ENCODE measurements at places on chromosomes 5 and 9.

DNA sequence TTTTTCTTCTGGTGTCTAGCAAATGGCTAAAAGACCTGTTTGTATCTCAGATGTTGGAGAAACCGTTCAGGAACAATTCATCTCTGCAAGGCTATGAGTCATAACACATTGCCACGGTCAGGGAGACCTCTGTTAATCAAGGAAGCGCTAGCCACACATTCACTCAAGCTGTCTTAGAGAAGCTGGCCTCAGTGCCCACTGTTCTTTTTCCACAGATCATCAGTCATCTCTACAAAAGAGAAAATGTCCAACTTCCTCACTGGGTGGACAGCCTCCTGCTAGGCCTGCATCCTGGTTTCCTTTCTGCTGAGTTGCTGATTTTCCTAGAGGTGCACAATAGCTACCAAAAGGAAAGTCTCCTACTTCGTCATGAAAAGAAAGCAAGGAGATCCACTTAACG is 360.5 kb downstream of the BNC2 start:
- DNase-seq, result peak; percentile 79

GRCh38 chr5:119330367-119331183 is 25.2 kb upstream of the TNFAIP8 start:
- no peak for DNase-seq

GRCh38 chr5:61910771-61911170 is 395.2 kb upstream of the KIF2A start:
- DNase-seq, result no peak

GRCh38 chr5:13609504-13609903 is 335.0 kb downstream of the DNAH5 start:
- DNase-seq, result no peak

GRCh38 chr5:102975457-102976182 is 144.3 kb downstream of the GIN1 start:
- DNase-seq, result peak; percentile 50

GRCh38 chr9:36517131-36517530 is 55.6 kb upstream of the MELK start:
- no peak for DNase-seq

DNA sequence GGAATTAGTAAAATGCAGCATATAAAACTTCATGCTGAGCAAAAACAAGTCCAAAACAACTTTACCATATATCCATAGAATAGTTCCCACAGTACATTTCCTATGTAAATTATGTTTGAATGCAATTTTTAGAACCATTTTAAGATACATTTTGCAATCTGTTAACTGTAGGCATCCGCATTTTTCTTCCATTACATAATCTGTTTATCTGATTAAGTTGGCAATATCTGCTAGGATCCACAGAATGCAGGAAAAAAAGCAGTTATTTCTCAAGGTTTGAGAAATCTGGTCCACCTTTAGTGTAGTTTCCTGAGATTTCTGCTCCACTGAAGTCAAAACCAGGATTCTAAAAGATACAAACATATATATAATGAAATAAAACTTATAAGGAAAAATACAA is 6.2 kb downstream of the NUDCD2 start:
- no peak for DNase-seq

DNA sequence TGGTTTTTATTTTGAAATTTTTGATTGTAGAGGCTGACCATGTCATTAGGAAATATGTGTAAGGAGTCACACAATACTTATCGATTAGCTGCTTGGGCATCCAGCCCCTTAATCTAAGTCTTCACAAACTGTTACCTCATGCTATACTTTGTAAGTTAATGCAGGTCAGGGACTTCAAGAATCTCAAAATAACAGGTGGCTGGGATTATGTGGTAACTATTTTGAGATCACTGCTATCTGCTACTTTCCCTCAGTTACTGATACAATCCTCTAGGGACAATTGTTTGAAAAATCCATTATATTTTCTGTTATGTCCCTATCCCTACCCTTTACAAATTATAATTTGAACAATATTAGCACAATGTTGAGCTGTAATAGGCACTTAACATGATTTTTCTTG is 21.7 kb downstream of the FTMT start:
- no peak for DNase-seq

GRCh38 chr5:135833961-135834638 is 363 bp upstream of the SLC25A48 start:
- DNase-seq, result no peak

GRCh38 chr5:172973931-172974330 is 9.6 kb upstream of the ATP6V0E1 start:
- peak; percentile 30 for DNase-seq

GRCh38 chr9:10026443-10026984 is 586.3 kb downstream of the PTPRD start:
- DNase-seq, result no peak

DNA sequence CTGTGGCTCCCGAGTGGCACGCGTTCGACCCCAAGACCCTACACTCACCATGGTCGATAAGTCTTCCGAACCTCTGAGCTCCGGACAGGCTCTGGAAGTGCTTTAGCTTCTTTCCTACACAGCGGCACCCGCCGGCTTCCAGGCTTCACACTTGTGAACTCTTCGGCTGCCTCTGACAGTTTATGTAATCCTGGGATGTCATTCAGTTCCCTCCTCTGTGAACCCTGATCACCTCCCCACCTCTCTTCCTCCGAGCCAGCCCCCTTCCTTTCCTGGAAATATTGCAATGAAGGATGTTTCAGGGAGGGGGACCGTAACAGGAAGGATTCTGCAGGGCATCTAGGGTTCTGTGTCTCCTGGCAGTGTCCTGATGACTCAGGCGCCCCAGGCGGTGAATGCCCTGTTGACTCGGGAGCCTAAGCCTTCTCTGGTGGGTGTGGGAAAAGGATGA is at the start of gene CD14:
CD14 (minus strand) TSS at position 155 of the 451 bp plus-strand sequence; CDS start at position 51, 104 bp downstream.
- no peak for DNase-seq

- DNase-seq, result no peak
These were observed 23.7 kb upstream of the MROH2B start for GRCh38 chr5:41094871-41095270.

DNA sequence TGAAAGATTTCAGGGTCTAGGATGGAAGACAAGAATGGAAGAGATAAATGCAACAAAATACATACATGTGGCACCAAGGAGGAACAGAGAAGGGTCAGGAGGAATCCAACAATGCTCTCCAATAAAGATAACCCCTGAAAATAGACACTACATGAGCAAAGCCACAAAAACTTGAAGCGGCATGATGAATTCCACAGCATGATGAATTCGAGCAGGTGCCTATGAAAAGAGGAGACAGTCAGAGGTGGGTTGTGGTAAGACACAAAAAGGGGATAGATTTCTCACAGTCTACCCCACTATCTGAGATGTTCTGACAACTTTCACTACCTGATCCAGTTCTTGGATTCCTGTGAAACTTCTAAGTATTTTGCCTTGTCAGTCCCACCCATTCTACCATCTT is 81.5 kb upstream of the PAPPA start:
- DNase-seq, result no peak

DNA sequence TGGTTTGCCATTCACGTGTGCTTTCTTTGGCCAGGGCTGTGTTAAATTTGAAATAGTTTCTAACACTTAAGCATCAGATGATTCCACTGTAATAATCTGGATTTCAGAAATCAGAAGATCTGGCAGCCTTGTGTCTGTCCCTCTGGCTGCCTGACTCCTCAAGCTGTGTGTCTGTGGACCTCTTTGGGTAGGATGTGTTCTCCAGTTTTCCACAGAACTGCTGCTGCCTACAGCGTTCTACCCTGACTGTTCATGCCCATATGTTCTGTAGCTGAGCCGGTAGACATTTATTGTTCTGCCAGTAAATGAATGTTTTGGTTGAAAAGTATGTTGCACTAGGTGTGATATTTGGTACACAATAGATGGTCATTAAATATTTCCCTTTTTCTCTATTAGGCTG is 81.3 kb downstream of the SH3GL2 start:
- no peak for DNase-seq

DNA sequence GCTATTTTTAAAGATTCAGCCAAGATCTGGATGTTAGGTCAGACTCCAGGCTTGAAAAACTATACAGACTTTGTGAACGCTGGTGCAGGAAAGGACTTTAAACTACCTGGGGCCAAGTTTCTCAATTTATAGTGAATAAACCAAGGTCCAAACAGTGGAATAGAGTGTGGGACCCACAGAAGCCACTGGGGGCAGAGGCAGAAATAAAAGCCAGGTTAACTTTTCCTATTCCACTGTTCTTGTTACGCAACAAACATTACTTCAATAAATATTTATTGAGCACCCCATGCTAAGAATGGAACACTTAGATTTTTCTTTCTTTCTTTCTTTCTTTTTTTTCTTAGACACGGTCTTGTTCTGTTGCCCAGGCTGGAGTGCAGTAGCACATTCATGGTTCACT is 11.0 kb upstream of the HAVCR1 start:
- no peak for DNase-seq

DNA sequence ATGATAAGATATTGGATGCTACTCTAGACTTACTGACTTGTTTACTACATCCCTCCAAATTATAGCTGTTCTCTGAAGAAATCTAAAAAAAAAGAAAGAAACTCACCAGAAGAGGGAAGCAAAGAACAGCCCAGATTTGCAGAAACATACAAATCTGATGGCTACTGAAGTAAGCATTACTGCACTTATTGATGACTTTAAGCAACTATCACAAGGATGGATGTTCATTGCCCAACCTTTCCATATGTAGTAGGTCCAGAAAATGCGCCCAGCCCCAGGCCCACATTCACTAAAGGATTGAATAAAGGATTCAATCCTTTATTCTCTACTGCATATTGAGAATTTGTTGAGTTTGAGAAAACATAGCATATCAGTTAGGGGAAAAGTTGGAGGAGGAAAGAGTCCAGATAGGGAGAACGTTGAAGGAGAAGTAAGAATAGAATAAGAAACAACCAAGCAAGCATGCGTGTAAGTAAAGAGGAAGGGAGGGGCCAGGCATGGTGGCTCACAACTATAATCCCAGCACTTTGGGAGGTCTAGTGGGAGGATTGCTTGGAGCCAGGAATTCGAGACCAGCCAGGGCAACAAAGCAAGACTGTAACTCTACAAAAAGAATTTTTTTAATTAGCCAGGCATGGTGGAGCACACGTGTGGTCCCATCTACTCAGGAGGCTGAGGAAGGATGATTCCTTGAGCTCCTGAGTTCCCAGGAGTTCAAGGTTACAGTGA is 33.8 kb upstream of the DTWD2 start:
- peak; percentile 42 for DNase-seq

- no peak for DNase-seq
These were observed 20.0 kb downstream of the ERAP2 start for GRCh38 chr5:96896276-96896675.

- DNase-seq, result no peak
These were observed 159.0 kb downstream of the TLE1 start for GRCh38 chr9:81530310-81530810.

DNA sequence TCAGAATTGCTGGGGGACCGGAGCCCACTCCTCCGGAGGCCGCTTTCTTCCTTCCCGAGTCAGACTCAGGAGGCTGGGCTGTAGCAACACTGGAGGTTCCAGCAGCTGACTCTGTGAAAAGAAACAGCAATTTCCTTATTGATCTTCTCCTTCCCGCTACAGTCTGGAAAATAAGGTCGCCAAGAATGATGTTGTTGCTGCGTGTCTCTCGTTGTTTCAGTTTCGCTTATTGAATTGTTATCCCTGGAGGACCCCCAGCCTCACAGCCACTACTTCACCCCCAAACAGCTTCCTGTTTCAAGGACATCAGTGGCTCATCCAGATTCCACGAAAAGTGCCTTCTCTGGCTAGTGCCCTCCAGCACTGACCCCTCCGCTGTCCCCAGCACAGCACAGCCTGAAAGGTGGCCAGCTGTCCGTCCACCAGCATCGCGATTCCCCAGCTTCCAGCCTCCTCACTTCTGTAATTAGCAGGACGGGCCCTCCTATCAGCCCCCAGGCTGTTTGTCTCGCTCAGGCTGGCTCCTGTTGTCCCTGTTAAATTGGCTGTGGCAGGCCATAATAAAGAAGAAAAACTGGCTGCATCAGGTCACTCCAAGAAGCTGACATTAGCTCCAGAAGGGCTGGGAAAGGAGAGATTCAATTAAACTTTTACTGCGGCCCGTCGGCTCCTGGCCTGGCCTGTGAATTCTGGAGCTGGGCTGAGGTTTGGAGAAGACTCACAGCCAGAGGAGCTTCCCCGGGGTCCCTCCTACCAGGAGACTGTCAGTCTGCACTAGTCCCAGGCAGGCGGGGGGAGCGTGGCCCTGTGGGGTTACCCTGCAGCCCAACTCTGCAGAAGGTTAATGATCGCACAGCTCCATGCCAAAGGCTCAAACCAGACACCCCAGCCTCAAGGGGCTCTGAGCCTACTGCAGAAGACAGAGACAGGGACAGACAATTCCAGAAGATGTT is 40.5 kb downstream of the OLFM1 start:
- DNase-seq, result no peak

DNA sequence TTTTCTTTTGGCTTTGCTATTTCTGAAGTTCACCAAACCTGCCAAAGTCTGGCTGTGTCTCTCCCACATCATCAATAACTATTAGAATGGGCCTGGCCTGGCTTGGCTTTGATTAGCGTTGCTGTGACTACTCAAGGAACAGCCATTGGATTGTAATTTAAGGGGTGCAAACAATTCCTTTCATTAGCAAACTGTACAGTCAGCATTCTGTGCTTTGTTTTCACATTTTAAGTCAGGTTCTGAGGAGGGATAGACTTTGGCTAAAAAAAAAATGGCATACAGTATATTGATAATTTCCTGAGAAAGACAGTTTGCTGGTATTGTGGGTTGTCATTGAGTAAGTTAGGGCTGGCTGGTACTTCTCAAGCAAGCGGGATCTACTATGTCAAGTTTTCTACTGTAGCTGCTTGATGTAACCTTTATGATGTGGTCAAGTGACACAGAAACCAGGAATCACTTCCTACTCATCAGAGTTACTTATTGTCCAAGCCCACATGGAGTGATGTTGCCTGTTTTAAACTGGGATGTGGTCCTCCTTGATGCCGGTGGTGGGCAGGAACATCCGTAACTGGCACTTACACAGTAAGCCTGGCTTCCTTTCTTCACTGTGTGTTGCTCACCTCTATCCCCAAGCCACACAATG is 161.4 kb downstream of the CD180 start:
- DNase-seq, result no peak

GRCh38 chr9:135925496-135926133 is 18.3 kb upstream of the CAMSAP1 start:
- no peak for DNase-seq

GRCh38 chr9:102499468-102499867 is 495.7 kb upstream of the CYLC2 start:
- no peak for DNase-seq

DNA sequence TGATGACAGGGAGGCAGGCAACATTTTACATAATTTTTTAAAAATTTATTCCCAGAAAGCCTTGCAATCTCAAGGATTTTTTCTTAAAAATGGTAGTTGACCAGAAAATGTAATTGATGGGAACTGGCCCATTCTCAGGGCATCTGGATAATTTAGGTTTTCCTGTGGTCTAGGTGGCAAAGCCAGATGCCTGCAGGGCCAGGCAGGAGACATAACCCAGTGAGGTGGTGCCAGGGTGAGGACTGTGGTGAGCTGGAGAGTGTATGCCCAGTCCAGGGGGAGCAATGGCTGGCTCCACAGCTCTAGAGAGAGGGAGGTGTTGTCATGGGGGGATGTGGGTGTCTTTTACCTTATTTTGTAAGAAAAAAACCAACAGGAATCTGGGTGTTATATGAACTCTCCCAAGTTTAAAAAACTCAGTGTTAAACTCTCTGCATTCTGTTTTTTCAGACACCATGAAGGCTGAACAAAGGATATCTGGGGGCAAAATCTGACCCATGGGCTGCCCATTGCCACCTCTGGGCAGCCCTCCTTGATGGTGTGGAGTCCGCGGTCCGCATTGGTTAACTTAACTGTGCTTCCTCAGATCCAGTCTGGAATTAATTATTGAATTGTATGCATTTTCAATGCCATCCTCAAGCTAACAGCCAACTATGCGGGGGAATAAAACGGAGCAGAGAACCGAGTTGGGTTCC is 43.9 kb downstream of the BOD1 start:
- no peak for DNase-seq

- DNase-seq, result no peak
These were observed 5.1 kb upstream of the ERGIC1 start for GRCh38 chr5:172828911-172829431.
